GM23248 (cell line): ENCODE measurements at places on chromosomes 5 and 9. TPM values are rescaled to one million over a fixed set of nuclear protein-coding genes. Genes with fewer than 3 reads are reported as not detected.

SHISAL2B gene
- total RNA-seq, result not detected in 2 replicates

PCDHGB5 gene
- 13.2 and 14.9 TPM in 2 replicates for total RNA-seq

DNA sequence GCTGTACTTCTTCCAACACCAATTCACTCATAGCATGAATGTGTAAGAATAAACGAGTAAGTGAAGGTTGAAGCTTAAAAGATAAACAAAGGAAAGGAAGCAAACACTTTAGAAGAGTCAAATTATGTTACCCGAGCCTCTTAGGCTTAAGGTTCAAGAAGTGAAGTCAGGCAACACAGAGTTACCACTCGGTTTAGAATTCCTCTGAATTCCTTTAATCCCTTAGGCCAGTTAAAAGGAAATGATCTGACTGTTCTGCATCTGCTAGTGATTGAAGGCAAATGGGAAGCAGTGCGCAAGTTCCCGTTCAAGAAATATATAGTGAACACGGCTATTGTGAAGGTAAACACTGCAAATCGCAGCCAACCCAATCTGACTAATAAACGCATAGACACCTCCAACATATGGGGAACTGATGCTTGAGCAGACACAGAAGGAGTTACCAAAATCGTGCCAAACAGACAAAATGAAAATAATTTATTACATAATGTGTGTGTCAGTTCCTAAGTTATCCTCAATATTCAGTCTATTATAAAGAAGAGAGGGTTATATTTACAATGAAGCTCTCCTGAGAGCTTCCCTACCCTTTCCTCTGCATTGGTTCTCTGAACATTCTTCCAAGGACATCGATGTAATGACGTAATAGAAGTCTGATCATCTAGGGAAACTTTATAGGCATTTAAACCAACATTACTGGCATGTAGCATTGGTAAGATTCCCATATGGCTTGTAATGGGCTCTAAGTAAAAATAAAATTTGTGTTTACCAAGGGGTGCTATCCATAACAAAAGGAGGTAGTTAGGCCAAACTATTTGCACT lies 837.1 kb upstream of the ZNF608 start:
- no peak for DNase-seq

GRCh38 chr5:90981177-90981576 lies 401.9 kb downstream of the ARRDC3 start:
- DNase-seq, result no peak
